ENCODE measurements at places on chromosomes 7 and 10.

DNA sequence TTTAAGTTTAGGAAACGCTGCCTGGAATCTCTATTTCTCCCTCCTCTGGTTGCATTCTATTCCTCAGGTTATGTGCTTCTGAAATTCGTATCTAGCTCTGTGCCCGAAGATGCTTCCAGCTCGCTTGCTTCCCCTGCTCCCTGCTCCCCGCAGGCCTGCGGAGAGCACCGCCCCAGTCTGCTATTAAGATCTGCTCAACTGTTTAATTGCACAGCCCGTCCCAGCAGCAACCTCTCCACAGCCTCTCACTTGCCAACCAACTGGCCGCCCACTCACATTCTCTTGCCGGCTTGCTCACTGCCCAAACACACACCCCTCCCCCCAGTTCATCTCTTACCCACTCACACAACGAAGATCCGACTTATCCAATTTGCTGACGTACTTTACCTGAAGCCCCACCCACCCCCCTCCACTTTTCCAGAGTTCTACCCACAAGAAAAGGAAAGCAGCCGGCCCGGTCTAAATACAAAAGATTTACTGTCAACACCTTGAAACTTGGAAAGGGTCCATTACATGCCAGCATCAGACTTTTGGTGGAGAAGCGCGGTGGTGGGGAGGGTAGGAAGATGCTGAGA lies 167.3 kb upstream of the KLF14 start:
- no peak for DNase-seq

DNA sequence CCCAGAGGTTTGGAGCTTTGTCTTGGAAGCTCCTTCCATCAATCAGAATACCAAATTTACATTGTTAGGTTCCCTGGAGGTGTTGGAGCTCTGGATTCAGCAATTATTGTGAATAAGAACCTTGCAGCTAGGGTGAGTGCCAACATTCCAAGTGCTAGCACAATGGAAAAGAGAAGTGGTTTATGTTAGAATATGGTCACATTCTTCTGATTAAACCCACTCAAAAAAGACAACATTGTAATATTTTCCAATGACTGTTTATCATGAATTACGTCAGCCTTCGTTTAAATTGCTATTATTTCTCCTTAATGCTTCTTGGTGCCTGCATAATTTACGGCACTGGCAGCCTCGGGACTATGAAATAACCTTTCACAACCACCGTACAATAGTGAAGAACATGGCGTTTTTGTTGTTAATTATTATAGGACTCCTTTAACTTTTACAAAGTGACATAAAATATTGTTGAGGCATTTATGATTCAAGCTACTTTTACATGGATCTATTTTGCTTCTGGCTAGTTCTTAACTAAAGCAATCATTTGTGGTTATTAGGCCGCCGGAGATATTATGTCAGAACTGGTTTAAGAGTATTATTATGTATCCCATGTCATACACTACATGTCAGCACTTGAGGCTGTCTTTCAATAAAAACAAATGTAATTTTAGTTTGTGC lies 117.7 kb downstream of the ARID5B start:
- DNase-seq: no peak

DNA sequence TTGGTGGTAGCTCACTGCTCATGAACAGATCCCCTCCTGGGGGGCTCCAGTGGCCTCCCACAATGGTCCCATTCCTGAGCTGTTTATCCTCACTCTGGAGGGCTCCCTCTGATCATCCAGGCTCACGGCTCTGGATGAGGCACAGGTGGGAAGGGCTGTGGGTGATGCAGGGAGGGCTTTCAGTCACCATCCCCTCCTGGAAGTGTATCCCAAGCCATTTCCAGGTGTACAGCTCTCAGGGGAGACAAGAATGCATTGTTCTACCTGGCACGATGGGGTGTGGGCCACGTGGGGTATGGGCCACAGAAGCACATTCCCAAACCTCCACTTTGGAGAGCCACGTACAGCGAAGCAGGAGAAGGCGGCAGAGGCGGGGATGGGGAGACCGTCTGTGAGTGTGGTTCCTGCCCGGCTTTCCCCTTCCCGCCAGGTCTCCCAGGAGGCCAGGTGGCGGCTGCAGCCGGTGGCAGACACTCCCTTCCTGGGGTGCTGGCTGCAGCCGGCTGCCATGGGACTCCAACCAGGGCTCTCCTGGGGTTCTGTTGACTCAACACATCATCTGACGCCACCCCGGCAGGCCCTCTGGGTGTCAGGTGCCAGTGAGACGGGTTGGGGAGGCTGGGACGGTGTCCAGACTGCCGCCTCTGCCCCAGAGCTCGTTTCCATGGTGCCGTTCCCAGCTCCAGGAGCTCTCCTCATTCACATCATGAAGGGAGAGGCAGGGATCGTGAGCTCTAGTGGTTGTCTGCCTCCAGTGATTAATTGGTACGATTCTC lies 169.7 kb upstream of the RHEB start:
- no peak for DNase-seq

GRCh38 chr7:103447073-103447960 lies 1.3 kb upstream of the SLC26A5 start:
- DNase-seq: peak; percentile 20

DNA sequence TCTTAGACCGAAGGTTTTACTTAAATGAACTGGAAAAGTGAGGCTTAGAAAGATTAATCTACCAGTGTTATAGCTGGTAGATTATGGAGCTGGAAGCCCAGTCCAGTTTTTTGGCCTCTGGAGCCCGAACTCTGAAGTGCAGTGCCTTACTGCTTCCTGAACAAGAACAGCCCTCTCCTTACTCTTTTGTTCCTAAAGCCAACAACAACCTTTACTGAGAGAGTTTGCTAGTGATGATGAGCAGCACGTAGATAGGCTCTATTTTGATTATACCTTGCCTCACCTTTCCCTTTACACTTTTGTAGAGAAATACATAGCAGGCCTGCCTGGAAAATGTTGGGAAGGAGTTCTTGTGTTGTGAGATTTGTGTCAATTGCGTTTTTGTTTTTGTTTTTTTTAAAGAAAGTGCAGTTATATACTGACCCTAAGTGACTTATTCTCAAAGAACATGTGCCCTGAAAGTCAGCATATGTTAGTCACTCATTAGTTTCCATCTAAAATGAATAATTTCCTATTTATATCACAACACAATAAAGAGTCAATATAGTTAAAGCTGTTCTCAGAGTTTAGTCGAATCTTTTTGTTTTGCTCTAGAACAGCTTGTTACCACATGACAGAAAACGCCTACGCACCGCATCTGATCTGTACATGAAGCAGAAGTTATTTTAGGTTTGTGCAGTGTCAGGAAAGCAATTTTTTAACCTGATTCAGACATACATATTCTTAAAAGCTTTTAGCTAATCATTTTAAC lies 33.0 kb downstream of the PLEKHA1 start:
- peak; percentile 23 for DNase-seq

DNA sequence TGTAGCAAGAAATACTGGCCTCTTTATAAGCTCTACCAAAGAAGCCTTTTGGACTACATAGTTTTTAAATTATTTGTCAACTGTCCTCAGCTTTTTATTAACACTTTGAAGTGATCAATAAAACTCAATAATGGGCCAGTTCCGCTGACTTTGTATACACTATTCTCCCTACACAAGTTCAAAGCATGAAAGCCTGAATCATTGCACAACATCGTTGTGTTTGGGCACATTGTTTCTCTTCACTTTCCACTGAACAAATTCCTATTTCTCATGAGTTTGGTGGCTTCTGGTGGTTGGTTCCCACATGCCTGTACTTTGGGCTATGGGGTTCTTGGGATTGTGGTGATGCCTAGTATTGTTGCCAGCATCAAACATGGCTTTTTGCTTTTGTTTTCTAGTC lies 561.8 kb upstream of the LRRN3 start:
- DNase-seq: no peak

DNA sequence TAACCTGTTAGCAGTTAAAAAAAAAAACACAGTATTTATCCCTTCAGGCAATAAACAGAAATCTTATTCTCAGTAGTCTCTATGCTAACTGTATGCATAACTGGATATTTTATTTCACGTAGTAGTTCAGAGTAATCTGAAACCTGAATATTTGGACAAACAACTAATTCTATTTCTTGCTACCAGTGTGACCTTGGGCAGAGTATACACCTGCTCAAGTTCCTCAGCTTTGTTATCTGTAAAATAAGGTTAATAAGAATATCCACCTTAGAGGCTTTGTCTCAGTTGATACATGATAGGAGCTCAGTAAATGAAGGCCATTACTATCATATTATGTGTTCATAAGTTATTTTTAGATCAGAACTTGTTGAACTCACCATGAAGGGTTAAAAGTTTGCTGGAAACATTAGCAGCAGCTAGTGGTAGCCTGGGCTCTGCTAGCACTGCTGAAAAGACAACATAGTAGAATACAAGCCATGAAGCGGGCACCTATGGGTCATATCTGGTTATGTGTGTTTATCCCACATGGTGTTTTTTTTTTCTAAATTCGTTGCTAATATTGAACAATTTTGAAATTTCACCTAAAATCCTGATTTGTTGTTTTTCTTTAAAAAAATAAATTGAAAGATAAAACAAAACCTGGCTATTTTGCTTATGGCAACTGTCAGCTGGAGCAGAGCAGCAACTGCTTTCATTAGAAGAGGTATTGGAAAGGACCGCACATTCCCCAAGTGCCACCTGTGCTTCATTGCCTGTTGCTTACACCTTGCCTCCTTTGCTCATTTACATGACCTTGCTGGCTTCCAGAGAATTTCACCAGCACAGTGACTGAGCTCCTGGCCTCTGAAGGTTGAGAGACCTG lies 303.0 kb downstream of the PRKG1 start:
- DNase-seq: no peak

DNA sequence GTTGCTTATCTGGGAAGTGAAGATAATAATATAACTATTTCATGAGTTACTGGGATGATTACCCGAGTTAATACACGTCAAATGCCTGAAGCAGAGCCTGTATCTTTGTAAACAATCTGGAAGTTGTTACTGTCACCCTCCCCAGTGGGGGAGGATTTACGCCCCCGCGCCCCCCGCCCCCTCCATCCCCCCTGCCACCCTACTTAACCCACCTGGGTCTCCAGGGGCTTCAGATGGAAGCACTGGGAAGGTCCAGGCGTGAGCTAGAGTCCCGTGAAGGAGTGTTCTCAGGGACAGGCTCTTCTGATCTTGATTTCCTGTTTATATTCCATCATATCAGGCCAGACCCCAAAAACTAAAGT lies 691 bp upstream of the PPA1 start:
- DNase-seq: no peak

DNA sequence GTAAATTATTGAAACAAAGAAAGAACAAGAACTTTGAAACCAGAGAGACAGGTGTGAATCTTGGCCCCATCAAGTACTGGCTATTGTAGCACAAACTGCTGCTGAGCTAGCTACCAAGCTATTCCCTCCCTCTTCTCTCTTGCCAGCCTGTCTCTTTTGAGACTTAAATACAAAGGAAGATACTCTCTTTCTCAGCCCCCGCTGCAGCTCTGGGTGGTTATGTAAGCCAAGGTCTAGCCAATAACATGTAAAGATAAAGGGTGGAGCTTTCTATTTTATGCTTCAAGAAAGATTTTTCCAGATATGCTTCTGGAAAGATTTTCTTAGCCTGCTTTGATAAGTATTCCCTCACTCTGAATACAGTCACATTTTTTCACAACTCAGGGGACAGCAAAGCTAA lies 17.2 kb downstream of the BAZ1B start:
- DNase-seq: no peak

- no peak for DNase-seq
Measured at GRCh38 chr10:122486406-122487080, 25.2 kb downstream of the HTRA1 start.

Measured in CD4-positive, CD25-positive, alpha-beta regulatory T cell (primary cell).